ENCODE measurements at places on chromosomes 16 and 17. TPM values are rescaled to one million over a fixed set of nuclear protein-coding genes. Genes with fewer than 3 reads are reported as not detected.
A peak's percentile ranks its signal among the peaks of the same experiment; 100 is the strongest.

DNA sequence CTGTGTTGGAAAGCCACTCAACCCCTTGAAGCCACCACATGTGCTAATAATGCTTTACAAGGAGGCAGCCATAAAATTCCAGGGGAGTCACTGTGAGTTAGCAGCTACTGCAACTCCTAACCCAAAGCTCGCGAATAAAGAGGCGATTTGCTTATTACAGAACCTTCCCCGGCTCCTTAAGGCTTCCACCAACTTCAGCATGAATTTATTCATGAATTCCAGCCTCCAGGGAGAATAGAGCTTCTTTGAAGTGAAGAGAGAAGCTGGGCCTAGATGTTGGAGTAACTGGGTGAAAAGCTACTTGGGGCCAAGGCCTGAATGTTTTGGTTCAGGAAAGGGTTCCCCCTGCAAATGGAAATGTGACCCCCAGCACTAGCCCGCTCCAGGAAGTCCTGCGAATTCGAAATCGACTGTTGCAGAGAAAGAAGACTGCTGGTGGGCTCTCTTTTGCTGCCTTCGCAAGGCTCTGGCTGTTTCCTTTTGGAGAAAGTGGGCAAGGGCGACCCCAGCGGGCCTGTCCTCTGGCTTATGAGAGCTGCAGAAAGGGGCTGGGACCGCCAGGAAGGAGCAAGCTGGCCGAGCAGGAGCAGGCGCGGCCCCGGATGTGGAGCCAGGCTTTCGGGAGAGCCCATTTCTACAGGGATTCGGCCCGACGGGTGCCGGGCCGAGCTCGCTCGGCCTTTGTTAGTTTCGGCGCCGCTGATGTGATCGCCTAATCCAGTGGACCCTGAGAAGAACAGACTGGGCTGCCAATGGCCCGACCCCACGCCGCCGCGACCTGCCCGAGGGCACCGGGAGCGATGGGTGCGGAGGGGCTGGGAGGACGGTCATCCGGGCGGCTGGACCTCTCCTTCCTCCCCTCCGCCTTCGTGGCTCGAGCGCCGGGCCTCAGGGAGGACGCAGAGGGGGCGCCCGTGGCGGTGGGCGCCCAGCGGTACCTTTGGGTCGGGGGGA is 7.6 kb downstream of the CBX8 start:
- no peak overlapping the region for H3K27ac ChIP-seq
- H3K4me3 ChIP-seq: no peak overlapping the region
- peaks cover 23% of the 10 kb centered on the region for H3K4me1 ChIP-seq
- H3K36me3 ChIP-seq: no peaks in the 10 kb centered on the region
- H3K27me3 ChIP-seq: no peaks in the 10 kb centered on the region

- DNase-seq: peak; percentile 20
- peaks cover 50% of the 10 kb centered on the region for H3K4me1 ChIP-seq
- no peaks in the 10 kb centered on the region for H3K36me3 ChIP-seq
- no peaks in the 10 kb centered on the region for H3K27me3 ChIP-seq
- peak overlapping the region; percentile 56 for H3K27ac ChIP-seq
These were observed 225.4 kb downstream of the SEC14L1 start for GRCh38 chr17:77366206-77366557.

DNA sequence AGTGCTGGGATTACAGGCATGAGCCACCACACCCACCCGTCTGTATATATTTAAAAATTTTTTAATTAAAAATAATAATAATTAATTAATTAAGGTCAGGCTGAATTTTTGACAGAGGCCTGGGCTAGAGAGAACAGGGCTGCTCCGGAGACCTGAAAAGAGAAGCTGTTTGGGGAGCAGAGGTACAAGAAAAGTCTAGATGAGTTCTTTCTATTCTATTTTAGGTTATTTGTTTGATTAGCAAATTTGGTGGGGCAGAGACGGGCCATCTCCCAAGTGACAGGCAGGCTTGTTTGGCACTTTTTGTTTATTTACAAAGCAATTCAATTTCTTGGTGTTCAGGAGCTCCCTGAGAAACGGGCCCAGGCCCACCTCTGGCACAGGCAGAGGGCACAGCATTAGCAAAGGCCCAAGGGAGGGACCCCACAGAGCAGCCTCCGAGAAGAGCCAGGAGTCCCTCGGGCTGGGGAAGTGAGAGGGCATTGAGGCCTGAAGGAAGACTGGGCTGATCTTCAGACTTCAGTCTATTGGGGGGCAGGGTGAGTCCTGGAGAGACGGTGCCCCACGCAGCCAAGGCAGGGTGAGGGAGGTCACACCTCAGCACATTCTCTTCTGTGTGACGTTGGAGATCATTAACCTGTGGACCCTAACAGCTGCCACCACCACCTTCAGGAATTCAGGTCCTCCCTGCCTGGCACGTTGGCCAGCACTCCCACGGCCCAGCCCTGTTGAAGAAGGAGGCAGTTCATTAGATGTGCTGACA is 10.8 kb upstream of the RIPOR1 start:
- H3K36me3 ChIP-seq: no peaks in the 10 kb centered on the region
- H3K4me3 ChIP-seq: no peak overlapping the region
- DNase-seq: no peak
- H3K27ac ChIP-seq: no peak overlapping the region
- H3K4me1 ChIP-seq: peaks cover 16% of the 10 kb centered on the region

The KIF1C gene
- total RNA-seq: 54.4 TPM
